ENCODE measurements at places on chromosomes 5 and 9. TPM values are rescaled to one million over a fixed set of nuclear protein-coding genes. Genes with fewer than 3 reads are reported as not detected.

The GABRP gene
- total RNA-seq, result not detected

DNA sequence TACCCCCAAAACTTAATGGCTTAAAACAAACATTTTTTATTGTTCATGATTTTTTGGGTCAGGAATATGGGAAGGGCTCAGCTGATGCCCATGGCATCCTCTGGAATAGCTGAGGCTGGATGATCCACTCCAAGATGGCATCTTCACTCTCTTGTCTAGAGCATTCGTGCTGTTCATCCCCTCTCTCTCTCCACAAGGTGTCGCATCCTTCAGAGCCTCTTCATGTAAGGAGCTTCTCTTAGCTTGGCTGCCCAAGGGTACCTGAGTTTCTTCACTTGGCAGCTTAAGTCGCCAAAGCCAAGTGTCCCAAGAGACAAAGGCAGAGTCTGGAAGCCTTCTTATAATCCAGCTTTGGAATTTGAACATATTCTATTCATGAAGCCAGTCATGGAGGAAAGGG lies 294.7 kb downstream of the CHSY3 start:
- no peaks in the 10 kb centered on the region for H3K4me1 ChIP-seq
- no peaks in the 10 kb centered on the region for H3K36me3 ChIP-seq
- DNase-seq, result no peak
- H3K4me3 ChIP-seq, result no peak overlapping the region

GRCh38 chr5:36482812-36483211 lies 123.6 kb upstream of the SLC1A3 start:
- no peak overlapping the region for H3K27ac ChIP-seq
- DNase-seq, result no peak
- H3K4me3 ChIP-seq, result no peak overlapping the region
- H3K4me1 ChIP-seq, result no peaks in the 10 kb centered on the region

GRCh38 chr9:130770679-130771442 lies 64.2 kb upstream of the ABL1 start:
- no peak overlapping the region for H3K4me3 ChIP-seq
- H3K27me3 ChIP-seq, result no peaks in the 10 kb centered on the region
- H3K27ac ChIP-seq, result no peak overlapping the region
- H3K4me1 ChIP-seq, result peaks cover 23% of the 10 kb centered on the region
- DNase-seq, result no peak
- H3K36me3 ChIP-seq, result no peaks in the 10 kb centered on the region

- H3K36me3 ChIP-seq, result no peaks in the 10 kb centered on the region
- H3K4me1 ChIP-seq, result no peaks in the 10 kb centered on the region
- peaks cover 2% of the 10 kb centered on the region for H3K27me3 ChIP-seq
- no peak for DNase-seq
- no peak overlapping the region for H3K27ac ChIP-seq
- H3K4me3 ChIP-seq, result no peak overlapping the region
These were observed 201.7 kb downstream of the PRELID2 start for GRCh38 chr5:145633474-145633873.

- H3K36me3 ChIP-seq, result no peaks in the 10 kb centered on the region
- no peak overlapping the region for H3K27ac ChIP-seq
- DNase-seq, result no peak
- no peaks in the 10 kb centered on the region for H3K4me1 ChIP-seq
These were observed 390.9 kb downstream of the LRRC70 start for GRCh38 chr5:62969409-62970120.

- no peak overlapping the region for H3K27ac ChIP-seq
- DNase-seq, result no peak
- peaks cover 2% of the 10 kb centered on the region for H3K4me1 ChIP-seq
- H3K36me3 ChIP-seq, result no peaks in the 10 kb centered on the region
These were observed 3.3 kb downstream of the PSD2 start for GRCh38 chr5:139798883-139799282.

All from activated CD4-positive, alpha-beta T cell treated with anti-CD3 and anti-CD28 coated beads for 36 hours (primary cell).